ENCODE measurements at places on chromosomes 3 and 15. TPM values are rescaled to one million over a fixed set of nuclear protein-coding genes. Genes with fewer than 3 reads are reported as not detected.
A peak's percentile ranks its signal among the peaks of the same experiment; 100 is the strongest.

DNA sequence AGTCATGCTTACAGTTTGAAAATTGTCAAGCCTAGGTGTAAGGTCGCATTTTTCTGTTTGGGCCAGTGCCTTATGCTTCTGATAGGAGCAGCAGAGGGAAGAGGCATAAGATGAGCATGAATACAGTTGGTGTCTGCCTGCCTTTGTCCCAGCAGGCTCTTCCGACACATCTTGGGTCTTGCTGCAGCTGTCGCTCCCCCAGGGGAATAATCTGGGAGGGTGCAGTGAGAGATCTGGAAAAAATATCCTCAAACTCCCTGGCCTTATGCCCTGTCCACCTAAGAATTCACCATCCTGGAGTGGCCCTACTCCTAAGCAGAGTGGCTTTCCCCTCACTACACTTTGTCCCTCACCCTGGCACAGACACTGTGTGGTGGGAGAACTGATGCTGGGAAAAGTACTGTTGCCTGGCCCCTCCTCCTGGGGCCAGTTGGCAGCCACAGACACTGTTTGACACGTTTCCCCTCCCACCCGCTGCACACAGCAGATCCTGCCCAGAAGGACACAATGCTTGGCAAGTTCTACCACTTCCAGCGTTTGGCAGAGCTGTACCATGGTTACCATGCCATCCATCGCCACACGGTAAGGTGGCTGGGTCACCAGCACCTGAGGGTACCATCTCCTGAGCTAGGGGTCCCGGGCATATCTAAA lies 21.1 kb upstream of the RHO start:
- DNase-seq, result no peak

The MED12L gene
- total RNA-seq, result 0.12 TPM

- no peak for DNase-seq
Observed at GRCh38 chr3:106204160-106204868, 335.5 kb upstream of the CBLB start.

DNA sequence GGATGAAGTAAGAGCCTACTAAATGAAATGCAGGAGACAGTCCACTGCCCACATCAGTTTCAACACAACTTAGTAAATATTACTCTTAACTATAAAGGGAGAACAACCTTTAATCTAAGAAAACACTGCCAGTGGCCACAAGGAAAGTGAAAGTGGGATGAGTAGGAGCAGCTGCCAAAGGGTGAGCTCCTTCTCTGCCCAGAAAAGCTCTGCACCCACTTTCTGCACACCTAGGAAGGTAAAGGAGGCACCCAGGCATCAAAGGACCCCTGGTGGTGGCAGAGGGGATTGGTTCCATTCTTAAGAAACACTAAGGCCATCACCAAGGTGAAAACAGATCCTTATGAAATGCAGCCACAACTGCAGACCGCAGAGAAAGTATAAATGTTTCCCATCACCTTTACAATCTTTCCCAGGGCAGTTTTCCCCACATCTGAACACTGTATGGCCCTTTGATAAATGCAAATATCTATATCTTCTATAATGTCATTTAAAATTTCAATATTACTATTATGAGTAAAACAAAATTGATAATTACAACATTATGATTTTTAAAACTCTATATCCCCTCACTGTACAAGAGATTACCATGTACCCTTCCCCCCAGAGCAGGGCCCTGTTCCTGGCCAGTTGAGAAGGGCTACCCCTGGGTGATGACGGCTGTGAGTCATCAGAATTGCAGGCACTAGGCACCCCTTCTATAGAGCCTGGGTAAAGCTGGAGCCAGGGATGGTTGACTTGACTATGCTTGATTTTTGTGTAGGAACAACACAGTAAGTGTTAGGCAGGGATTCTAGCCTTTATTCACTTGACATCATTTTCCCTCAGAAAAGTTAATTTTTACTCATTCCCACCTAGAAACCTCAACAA lies 92.0 kb downstream of the SNRK start:
- DNase-seq, result peak; percentile 26

The ARGFX gene
- total RNA-seq, result not detected

All from RPMI7951 (cell line).